Epithelial cell of esophagus (primary cell): ENCODE measurements at places on chromosomes 1 and 21.

DNA sequence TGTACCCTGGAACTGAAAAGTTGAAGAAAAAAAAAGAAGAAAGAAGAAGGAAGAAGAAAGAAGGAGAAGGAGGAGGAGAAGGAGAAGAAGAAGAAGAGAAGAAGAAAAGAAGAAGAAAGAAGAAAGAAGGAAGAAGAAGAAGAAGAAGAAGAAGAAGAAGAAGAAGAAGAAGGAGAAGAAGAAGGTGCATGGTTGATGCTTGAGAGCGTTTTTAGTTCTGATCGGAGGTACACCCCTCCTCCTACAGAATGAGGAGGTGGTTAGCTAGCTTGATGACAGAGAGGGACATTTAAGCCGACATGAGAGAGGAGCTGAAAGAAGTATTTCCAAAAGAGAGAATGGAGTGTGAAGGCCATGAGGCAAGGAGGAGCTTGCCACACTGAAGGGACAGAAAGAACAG, 5.6 kb upstream of the ZNF362 start:
- DNase-seq = no peak

DNA sequence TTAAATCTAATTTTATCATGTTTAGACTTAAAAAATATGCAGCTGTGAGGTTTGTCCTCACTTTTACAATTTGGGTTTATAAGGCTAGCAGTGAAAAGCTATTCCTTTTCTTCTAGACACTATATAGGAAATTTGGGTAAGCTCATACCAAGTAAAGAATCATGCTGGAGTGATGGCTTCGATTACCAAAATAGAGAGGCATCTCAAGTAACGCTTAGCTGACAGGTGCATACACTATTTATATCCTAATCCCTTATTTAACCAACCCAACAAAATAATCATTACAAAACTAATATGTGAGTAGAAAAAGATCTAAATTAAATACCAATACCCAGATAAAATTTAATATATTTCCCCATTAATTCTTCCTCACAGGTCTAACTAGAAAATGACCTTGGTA, 193.2 kb downstream of the LHX8 start:
- no peak for DNase-seq

GRCh38 chr1:112389689-112390088, 6.3 kb upstream of the CTTNBP2NL start:
- DNase-seq = no peak

DNA sequence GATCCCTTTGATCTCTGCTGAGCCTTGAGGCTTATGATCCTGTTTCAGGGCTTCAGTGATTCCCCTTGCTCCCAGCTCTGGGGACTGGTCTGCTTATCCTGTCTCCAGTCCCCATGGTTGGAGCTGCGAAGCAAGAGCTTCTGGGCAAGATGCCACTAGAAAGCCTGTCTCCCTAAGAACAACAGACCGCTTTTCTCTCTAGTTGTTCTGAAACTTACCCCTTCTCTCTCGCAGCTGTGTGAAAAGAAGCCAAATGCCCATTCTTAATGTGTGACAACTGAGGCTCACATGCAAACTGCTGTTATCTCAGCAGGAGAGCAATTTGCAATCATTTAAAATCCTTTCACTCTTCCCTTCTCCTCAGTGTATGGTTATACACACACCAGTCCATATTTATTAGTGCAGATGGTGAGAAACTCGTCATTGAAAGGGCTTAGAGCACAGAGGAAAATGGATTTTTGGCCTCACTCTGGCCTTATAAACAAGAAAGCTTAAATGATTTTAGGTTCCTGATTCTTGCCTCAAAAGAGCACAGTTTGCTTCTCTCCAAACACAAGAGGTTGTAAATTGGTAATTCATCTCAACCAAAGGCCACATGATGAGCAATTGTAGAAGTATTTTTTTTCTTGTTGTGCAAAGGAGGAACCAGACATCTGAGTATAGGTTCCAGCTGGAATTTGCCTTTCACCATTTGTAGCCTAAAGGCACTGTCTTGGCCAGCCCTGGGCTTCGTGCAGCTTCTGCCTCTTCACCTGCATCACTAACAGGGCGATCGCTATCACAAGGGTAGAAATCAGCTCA, 179.2 kb upstream of the LMO4 start:
- DNase-seq = peak; percentile 70

DNA sequence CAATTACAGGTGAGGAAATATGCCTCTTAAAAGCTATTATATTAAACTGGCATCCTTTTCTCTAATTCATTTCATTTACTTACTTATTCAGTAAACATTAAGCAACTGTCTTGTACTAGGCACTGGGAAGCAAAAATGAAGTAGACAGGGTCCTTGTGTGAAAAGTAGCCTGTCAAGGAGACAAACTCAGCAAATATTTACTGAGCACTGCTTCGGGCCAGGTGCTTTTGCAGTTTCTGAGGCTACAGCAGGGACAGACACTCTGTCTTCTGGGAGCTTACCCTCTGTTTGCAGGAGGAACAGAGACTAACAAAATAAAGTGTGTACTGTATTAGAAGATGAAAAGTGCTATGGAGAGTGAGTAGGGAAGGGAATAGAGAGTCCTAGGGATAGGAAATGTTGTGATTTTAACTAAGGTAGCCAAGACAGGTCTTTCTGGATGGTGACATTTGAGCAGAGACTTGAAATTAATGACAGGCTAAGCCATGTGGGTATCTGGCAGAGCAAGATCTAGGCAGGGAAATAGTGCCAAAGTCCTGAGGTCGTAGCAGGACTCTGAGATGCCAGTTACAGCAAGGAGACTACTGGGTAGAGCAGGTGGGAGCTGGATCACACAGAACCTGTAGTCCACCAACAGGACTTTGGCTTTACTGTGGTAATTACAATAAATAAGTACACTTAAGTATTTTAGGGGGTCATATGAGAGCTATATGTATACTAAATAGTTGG, 133.0 kb downstream of the ITSN1 start:
- DNase-seq = no peak

GRCh38 chr1:168767894-168768584, 39.0 kb upstream of the DPT start:
- peak; percentile 16 for DNase-seq

DNA sequence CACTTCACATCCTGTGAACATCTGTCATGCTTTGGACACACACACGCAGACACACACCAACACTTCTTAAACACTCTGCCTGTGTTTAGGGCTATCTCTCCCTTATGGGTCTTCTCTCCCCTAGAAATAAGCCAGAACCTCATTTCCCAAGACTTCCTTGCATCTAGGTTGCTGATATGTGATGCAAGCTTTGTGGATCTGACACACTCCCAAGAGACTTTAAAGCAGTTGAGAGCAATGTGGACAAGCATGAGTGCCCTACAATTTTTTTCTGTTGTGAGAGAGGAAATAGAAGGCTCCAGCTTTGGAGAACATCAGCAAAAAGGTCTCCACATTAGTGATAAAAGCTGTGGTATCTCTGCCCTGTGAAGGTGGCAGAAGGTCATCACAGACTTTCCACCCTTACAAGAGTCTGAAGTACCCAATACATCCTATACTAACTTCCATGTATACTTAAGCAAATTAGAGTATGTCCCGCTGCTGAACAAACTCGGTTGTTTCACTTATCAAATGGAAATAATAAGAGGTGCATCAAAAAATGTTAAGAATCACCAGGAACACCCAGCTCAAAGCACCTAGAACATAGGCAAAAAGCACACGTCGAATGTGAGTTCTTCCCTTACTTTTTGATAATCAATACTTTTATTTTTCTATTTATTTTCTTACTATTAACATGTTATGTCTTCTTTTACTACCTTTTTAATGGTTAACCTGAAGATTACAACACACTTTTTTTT, 267.6 kb downstream of the SETD4 start:
- DNase-seq = no peak

GRCh38 chr1:56472860-56473259, 106.5 kb downstream of the PLPP3 start:
- DNase-seq = no peak

DNA sequence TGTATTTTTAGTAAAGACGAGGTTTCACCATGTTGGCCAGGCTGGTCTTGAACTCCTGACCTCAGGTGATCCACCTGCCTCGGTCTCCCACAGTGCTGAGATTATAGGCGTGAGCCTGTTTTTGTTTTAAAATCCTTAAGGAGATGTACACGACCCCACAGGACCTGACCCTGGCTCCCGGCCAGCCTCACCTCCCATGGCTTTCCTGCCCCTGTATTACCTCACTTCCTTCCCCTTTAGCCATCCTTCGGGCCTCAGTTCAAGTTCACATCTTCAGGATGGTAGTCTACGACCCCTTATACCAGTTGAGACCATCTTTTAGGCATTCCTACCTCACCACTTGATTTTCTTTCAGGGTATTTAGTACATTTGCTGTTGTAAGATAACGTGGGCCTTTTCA, 36.3 kb downstream of the TCP10L start:
- DNase-seq = no peak

DNA sequence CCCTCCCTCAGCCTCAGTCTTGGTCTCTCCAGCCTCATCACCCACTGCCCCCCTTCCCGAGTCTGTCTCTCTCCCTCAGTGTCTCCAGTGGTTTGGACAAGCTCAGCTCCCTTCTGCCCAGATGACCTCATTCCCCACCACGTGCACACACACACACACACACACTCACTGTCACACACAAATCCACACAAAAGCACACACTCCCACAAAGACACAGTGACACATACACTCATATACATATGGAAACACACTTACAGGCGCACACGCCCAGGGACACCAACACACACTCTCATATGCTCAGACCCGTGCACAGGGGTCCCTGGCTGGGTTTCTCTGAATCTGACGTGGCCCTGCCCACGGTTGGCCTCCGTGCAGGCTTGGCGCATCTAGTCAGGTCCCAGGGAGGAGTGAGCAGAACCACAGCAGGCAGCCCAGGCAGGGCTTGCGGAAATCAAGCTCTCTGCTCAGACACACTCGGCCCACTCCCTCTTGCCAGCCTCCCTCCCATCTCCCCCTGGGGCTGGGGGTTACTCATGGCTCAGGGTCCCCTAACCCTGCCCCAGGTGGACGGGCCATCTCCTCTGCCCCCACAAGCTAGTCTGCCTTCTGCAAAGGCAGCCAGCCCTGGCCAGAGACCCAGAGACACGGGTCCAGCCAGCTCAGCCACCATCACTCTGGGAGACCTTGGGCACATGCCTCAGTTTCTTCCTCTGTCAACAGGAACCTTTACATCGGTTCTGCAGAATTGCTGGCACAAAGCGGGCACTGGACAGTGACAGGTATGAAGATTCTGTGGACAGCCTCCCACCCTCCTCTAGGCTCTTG, 38.5 kb upstream of the FAM131C start:
- DNase-seq = no peak

GRCh38 chr1:114208714-114209113, 55.0 kb upstream of the SYT6 start:
- no peak for DNase-seq

DNA sequence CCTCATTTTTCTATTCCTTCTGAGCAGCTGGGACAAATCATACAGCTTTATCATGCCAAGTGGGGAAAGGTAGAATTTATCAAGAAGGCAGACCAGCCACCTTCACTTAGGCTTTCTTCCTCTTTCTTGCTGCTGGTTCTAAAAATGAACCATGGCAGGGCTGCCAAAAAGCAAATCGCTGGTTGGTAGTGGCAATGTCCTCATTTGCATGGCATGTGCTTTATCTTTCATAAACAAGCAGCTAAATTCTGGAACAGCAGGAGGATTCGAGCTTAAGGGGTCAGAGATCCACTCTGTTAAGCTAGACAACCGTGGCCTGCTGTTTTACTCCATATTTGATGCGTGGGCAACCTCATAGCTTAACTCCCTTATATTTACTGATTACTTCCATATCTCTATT, 91.3 kb downstream of the RPE65 start:
- no peak for DNase-seq

DNA sequence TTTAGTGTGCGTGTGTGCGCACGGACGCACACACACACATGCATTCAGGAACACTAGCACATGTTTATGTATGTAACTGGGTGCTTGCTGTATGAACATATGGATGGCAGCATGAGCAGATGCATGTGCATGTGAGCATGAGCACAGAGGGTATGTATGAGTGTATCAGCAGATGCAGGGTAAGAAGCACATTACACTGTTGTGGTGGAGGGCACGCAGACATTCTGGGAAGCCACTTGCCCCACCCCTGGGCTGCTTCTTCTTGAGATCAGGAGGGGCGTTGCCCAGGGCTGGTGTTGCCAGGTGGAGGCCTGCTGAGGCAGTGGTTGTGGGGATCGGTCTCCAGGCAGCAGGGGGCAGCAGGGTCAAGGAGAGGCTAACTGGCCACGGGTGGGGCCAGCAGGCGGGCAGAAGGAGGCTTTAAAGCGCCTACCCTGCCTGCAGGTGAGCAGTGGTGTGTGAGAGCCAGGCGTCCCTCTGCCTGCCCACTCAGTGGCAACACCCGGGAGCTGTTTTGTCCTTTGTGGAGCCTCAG, 3.9 kb upstream of the P3R3URF start:
- DNase-seq = peak; percentile 75

DNA sequence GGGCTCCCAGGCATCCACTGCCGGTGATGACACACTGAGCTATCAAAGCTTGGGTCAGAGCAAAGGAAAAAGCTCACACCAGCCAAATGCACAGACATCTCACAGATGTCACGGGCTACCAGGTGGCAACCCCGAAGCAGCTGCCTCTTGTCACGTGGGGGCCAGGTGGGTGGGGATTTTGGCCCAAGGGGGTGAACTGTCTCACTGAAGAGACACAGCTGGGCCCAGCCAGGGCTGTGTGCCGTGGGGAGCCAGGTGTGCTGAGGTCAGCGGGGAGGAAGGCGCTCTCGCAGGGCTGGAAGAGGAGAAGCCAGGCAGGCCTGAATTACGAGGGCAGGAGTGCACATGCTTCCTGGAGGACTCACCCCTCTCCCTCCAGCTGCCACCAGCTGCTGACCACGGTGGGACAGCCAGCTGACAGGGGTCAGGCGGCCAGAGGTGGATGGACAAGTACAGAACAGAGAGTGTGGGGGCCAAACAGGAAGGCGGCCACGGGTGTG, 32.4 kb downstream of the KCNN3 start:
- DNase-seq = no peak

DNA sequence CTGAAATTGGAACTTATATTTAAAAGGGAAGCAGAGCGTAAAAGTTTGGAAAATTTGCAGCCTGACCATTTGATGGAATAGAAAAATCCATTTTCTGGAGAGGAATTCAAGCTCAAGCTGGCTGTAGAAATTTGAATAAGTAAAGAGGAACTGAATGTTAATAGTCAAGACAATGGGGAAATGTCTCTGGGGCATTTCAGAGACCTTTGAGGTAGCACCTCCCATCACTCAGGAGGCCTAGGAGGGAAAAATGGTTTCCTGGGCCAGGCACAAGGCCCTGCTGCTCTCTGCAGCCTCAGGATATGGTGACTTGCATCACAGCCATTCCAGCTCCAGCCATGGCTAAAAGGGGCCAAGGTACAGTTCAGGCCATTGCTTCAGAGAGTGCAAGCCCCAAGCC, 17.6 kb upstream of the TSHB start:
- DNase-seq = no peak
